ENCODE measurements at places on chromosomes 4 and X.

DNA sequence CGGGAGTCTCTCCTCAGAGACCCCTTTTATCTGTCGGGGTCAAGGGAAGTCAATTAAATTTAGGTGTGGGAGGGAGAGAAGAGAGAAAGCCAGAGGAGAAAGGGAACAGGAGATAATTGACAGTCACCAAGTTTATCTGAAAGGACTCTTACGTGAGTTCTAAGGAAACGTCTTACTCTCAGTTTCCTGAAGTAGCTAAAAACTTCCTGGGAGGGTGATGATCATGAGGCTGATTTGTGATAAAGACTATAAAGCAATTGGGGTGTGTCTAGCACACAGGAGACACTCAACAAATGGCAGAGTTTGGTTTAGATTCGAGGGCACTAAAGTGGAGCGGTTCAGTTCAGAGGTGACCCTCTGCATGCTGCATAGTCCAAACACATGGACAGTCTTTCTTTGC is 254.1 kb downstream of the FBXW7 start:
- no peak for DNase-seq

DNA sequence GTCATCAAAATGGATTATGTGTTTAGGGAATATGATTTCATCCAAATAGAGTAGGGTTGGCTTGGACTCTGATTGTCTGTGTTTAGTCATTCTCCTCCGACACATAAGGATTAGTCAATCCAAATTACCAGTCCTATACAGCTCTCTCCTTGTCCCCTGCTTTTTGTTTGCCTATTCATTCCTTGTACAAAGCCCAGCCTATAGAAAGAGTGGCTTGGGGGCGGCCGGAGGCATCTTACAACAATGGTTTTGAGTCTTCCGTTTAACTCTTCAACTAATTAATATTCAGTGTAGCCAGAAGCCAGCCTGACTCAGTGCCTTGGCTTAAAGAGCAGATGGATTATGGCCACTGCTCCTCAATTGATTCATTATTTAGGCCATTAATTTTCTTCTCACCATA is 796.6 kb upstream of the POU3F4 start:
- no peak for DNase-seq

GRCh38 chr4:11765849-11766453 is 337.3 kb upstream of the HS3ST1 start:
- DNase-seq: peak; percentile 9

GRCh38 chr4:30450474-30450873 is 269.7 kb upstream of the PCDH7 start:
- DNase-seq: no peak

- DNase-seq: no peak
Measured at GRCh38 chrX:12709047-12709446, 82.2 kb upstream of the PRPS2 start.

DNA sequence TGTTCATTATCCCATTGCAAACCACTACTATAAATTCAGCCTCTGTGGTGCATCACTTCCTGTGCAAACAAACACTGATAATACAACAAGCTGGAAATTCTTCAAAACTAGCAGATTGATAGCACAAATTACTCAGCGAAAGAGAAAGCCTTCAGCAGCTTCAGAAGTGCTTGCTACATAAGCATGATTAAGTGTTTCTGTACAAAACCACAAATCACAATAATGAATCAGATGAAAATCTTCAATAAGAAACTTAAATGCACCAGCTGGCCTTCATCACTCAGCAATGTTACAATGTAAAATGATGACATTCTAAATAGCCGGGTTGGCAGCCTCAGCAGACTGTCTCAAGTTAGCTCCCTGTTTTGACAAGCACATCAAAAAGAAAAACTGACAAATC is 262.2 kb downstream of the SPOCK3 start:
- no peak for DNase-seq

- DNase-seq: no peak
Measured at GRCh38 chr4:13750594-13750993, 123.1 kb upstream of the BOD1L1 start.

DNA sequence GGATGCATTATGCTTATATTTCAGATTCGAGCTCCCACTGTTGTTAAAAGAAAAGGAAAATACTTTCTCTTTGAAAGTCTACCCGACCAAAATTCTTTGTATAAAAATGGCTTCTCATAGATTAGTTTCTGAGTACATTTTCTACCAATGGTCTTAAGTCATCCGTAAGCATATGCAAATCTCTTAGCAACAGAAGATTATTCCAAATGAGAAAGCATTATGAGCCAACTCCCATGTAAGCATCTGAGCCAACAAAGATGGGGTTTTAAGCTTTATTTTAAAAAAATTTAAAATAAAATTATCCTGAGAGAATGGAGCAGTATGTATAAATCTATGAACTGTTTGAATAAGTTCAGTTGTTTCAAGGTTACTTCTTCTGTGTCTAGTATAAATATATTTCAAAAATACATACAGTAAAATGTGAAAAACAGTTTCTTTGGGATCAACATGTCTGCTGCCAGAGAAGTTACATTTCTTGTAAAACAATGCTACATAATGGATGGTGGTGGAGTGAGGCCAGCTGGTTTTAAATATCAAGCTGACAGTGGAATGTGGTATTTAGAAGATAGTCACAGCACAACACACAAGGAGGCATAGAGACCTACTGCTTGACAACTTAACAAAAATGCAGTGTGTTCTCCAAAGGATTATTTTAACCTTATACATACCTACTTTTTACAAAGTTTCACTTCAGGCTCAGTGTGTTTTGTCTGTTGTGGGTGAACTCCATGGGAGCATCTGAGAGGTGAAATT is 199.5 kb upstream of the DIPK2B start:
- peak; percentile 2 for DNase-seq

GRCh38 chrX:39307488-39307887 is 506.2 kb downstream of the MID1IP1 start:
- DNase-seq: no peak

DNA sequence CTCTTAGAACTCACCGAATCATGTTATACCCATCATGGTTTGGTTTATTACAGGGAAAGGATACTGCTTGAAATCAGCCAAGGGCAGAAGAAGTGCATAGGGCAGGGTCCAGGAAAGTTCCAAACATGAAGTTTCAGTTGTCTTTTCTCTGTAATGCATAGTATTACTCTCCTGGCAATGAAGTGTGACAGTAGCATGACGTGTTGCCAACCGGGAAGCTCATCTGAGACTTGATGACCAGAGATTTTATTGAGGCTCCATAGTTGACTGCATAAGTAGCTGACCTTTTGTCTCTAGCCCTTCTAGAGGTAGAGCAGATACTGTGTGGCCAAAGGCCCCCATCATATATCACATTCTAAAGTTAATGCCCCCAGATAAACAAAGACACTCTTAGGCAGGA is 72.1 kb downstream of the BEND4 start:
- no peak for DNase-seq

- DNase-seq: no peak
Measured at GRCh38 chr4:25874655-25875054, 11.9 kb upstream of the SEL1L3 start.

DNA sequence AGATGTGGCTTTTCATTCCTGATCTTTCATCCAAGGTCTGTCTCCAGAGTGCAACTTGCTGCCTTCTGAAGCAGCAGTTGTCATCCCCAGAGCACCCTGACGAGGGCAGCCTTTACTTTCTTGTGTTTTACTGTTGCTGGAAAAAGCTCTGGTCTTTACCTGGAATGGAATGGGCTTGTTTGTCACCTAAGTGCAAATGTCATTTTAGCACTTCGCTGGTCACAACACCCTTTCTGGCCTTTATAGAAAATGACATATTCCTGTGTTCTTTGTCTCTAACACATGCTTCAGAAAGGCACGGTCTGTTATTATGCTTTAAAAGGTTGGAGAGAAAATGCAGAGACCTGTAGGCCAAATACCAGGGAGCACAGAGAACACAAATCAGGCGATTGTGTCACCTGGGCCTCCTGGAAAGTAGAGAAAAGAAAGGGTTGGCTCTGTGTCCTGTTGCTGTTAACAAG is 332.7 kb upstream of the IGFBP7 start:
- DNase-seq: peak; percentile 2

DNA sequence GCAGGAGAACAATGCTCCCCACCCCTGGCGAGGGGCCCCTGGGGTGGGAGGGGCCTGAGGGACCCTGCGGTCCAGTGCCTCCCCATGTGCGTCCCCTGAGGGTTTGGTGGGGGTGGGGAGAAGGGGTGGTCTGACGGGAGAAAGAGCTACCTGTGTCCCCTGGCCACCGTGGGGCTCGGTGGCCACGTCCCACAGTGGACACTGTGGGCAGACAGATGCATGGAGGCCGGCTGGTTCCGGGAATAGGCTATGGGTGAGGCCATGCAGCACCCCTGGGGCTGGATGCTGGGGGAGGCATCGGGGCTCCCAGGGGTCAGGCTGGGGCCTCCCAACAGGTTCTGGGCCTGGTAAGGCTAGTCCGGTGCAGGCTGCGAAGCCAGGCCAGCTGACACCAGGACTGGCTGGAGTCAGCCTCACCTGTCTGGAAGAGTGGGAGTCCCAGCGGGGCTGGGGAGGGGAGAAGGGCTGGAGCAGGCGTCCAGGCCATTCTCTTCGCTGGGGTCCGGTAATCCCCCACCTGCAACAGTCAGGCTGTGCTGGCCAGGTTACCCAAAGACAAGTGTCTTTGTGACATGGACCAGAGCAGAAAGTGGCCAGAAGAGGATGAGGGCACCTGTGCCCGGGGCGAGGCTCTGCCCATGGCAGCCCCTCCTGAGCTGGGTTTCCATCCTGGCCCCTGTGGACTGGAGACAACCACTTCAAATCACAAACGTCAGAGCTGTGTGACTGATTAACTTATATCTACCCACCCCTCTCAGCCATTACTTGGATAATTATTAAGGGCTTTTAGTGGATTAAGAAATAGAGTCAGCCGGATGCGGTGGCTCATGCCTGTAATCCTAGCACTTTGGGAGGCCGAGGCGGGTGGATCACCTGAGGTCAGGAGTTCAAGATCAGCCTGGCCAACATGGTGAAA is 1.4 kb upstream of the FAM53A start:
- DNase-seq: no peak

GRCh38 chrX:152907084-152907651 is 9.3 kb downstream of the ZNF185 start:
- no peak for DNase-seq

DNA sequence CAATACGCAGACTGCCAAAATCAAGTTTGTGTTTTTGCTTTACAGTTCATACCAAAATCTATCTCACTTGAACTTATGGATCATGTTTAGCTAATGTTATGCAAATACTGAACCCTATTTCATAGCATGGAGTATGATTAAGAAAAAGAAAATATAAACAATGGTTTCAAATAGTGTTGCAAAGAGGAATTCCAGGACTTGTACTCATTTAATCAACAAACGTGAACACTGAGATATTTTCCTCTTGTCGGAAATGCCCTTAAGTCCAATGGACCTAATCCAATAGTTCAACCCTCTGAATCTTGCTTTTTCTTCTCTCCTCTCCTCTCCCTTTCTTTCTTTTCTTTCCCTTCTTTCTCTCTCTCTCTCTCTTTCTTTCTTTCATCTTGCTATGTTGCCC is 30.8 kb downstream of the RASL11B start:
- no peak for DNase-seq

DNA sequence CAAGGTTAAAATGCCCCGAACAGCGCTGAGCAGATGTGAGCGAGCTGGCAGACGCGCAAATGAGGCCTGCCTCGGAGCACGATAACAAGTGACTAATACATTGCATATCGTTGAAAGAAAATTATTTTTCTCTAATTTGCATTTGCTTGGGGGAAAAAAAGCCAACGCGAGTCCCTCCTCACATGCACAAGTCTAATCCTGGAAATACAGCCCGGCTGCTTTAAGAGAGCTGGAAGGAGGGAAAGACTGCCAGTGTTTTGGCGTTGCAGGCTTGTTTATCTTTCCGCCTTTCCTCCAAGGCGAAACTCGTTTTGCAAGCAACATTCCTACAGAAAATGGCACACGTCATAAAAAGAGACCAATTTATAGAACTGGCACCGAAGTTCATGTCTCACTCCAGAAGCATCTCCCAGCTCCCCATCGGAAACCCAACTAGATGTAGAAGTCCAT is 12.6 kb downstream of the BCOR start:
- DNase-seq: no peak

GRCh38 chrX:32408389-32408788 is 803.0 kb downstream of the DMD start:
- no peak for DNase-seq

GRCh38 chr4:27020603-27021002 is 160.0 kb downstream of the STIM2 start:
- no peak for DNase-seq

DNA sequence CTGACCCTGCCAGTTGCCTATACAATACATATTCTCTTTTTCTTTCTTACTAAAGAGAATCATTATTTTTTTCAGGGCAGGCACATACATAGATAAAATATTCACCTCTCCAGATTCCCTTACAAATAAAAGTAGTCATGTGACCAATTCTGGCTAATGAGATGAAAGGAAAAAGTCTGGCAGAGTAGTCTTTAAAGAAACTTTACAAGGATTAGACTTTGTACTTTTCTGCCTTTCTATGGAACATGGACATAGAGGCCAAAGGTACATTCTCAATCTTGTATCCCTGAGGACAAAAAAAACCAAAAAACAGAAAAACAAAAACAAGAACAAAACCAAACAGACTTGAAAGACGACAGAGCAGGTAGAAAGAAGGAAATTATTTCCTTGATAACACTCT is 75.6 kb downstream of the DCK start:
- DNase-seq: no peak

DNA sequence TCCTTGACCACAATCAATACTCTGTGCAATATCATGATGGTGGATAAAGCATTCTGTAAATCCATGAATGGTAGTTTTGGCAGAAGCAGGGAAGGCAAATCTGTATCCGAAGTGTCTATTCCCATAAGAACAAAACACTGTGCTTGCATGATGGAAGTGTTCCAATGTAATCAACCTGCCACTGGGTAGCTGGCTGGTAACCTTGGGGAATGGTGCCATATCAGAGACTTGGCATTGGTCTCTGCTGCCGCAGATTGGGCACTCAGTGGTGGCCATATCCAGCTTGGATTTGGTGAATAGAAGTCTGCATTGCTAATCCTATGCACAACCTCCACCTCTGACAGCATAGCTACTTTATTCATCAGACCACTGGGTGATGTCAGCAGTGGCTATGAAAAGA is 114.3 kb upstream of the EMCN start:
- DNase-seq: no peak

GRCh38 chr4:162117051-162117450 is 46.7 kb downstream of the FSTL5 start:
- DNase-seq: no peak

DNA sequence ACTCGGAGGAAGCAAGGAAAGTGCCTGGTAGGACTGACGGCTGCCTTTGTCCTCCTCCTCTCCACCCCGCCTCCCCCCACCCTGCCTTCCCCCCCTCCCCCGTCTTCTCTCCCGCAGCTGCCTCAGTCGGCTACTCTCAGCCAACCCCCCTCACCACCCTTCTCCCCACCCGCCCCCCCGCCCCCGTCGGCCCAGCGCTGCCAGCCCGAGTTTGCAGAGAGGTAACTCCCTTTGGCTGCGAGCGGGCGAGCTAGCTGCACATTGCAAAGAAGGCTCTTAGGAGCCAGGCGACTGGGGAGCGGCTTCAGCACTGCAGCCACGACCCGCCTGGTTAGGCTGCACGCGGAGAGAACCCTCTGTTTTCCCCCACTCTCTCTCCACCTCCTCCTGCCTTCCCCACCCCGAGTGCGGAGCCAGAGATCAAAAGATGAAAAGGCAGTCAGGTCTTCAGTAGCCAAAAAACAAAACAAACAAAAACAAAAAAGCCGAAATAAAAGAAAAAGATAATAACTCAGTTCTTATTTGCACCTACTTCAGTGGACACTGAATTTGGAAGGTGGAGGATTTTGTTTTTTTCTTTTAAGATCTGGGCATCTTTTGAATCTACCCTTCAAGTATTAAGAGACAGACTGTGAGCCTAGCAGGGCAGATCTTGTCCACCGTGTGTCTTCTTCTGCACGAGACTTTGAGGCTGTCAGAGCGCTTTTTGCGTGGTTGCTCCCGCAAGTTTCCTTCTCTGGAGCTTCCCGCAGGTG is 637 bp downstream of the AR start:
- DNase-seq: no peak

Measured in HFF-Myc (cell line).